ENCODE measurements at places on chromosomes 11 and 22.

DNA sequence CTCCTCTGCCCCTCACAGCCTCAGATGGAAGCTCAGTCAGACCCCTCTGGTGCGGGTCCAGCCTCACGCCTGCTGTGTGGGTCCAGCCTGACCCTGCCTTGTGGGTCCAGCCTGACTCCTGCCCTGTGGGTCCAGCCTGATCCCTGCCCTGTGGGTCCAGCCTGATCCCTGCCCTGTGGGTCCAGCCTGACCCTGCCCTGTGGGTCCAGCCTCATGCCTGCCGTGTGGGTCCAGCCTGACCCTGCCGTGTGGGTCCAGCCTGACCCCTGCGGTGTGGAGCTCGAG, 445.3 kb downstream of the BRD1 start:
- no peak for DNase-seq

GRCh38 chr22:35114131-35114980, 48.4 kb downstream of the ISX start:
- no peak for DNase-seq

DNA sequence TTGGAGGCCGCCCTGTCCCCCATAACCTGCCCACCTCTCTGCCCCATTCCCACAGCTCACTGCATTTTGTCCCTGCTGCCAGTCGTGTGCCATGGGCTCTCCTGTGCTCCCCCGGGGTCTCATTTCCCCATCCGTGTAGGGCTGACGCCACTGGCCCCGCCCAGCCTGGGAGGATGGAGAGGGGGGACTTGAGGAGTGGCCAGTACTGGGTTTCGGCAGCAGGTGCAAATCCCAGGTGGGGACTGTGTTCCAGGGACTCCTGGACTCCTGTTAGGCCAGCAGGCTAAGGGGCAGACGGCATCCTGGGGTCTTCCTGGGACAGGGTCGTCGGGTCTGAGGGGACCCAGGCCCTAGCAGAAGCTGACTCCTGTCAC, 1.2 kb upstream of the MYO7A start:
- no peak for DNase-seq

- DNase-seq: no peak
Measured at GRCh38 chr11:111062420-111062819, 183.1 kb upstream of the POU2AF2 start.

DNA sequence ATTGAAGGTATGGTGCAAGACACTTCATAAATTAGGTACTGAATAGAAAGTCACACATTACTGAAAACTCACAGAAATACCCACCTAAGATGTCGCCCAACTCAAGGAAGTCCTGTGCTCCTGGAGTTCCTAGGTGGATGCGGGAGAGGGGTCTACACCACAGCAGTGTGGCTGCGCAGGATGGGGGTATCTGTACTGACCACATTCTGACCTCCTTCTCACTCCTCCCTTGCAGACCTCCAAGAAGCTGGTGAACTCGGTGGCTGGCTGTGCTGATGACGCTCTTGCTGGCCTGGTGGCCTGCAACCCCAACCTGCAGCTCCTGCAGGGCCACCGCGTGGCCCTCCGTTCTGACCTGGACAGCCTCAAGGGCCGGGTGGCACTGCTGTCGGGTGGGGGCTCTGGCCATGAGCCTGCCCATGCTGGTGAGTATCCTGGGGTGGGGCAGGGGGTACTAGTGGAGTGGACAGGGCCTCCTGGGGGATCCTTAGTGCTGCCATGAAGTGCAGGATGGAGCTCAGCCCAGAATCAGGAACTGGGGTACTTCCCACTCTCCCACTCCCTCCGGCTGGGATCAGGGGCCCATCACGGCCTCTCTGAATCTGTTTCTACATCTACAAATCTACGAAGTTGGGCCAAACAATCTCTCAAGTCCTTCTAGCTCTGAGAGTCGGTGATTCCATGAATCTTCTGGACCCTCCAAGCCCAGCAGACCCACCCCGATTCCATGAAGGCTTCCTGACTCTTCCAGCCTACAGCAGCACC, 4.9 kb downstream of the TKFC start:
- no peak for DNase-seq

DNA sequence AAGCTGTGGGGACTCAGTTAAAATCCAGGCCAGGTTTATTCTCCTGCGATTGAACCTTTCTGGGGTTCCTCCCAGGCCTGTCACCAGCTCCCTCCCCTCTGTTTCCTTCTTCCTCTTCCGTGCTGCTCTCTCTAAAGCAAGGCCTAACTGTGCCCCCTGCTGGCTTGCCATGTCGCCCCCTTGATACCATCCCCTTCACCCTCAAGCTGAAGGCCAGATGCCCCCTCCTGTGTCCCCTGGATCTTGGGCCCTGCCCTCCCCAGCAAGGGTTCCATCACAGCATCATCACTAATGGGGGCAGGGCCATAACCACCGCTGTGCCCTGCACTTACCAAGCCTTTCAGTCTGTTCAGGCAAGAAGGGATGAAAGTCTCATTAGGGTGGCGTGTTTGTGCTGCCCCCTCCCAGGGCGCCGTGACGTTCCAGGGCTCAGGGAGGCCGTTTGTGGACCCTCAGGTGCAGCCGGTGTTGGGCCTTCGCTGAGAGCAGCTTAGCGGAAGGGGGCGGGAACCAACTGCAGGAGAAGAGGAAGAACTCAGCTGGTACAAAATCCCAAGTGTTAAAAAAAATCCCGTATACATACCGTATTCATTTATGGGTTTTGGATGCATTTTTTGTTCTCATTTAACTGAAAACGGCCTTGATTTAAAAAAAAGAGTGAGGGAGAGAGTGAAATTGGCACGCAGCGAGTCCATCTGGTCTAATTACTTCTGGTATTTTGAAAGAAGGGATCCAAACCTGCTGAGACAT, 69.9 kb downstream of the MPPED1 start:
- no peak for DNase-seq

DNA sequence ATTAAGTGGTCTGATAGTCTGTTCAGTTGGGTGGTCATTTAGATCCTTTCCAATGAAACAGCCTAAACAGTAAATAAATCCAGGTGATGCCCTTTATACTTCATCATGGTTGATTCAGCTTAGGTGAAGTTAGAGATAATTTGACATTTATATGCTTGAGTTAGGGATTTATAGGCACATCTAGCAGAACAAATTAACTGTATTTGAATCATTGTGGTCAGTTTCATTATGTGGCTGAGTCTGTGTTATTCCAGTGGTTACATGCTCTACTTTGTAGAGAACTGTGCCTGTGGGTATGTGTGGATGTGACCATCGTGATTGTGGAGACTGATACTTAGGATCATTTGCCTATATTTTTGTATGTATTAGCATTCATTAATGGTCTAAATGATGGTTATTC, 194.6 kb downstream of the DDX10 start:
- peak; percentile 28 for DNase-seq

- no peak for DNase-seq
Measured at GRCh38 chr22:49453771-49454170, 373.9 kb downstream of the BRD1 start.

DNA sequence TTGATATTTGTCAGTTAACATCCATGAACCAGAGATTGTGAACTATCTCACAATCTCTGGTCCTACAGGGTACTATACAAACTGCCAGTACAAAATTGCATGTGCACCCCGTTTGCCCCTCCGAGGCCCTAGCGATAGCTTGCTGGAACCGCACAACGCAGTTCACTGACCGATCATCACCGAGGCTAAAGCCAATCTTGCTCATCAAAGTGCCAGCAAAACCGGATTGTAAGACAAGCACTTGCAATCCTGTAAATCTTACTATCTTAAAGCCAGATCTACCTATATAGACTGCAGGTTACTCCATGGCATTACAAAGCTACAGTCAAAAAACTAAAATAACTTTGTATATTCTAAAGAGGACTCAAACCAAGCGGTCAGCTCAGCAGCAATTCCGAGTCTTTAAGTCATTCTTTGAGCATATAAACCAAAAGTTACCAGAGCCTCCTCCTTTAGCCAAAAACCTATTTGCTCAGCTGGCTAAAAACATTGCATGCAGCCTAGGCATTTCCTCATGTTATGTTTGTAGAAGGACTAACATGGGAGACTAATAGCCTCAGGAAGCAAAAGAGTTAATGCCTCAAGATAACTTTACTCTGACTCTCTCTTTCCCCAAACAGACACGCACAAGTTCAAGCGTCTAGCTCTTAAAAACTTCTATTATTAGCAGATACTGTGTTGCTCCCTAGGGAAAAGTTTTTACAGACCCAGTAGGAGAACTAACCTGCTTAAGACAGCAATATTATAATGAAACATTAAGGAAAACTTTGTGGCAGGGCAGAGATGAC, 30.7 kb upstream of the CPT1A start:
- DNase-seq: no peak

DNA sequence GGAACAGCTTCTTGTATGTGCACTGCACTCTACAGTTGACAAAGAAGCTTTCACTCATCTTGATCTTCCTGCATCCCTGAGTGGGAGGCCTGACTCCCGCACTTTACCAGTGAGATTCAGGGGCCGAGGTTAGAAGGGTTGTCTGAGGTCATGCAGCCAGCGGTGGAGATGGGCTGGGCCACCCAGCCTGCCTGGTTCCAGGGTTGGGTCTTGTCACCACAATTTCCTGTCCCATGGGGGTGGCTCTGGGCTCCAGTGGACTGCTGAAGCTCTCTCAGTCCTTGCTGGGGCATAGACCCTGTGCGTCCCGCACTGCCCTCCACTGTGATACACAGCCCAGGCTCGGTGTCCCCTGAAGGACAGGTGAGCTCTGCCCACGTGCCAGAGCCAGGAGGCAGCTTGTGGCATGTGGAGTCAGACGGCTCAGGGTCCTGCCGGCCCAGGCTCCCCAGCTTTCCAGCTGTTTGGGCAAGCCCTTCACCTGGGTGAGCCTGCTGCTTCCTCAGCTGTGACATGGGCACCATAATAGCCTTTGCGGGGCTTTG, 6.9 kb upstream of the MYO7A start:
- no peak for DNase-seq

DNA sequence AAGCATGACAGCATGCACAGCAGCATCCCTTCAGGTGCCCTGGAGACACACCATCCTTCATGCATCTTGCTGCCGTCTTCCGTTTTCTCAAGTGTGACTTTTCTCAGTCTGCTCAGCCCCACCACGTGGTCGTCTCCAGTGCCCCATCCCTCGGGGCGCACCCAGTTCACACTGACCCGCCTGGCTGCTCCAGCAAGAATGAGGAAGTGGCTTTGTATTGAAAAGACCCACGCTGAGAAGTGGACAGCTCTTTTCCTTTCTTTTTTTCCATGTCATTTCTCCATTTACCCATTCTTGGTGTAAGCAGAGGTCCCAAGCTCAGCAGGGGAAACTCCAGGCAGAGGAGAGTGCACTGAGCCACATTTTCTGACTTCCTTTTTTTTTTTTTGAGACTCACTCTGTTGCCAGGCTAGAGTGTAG, 14.5 kb downstream of the SERPINH1 start:
- peak; percentile 48 for DNase-seq

- DNase-seq: no peak
Measured at GRCh38 chr11:7656704-7657103, 16.6 kb downstream of the CYB5R2 start.

DNA sequence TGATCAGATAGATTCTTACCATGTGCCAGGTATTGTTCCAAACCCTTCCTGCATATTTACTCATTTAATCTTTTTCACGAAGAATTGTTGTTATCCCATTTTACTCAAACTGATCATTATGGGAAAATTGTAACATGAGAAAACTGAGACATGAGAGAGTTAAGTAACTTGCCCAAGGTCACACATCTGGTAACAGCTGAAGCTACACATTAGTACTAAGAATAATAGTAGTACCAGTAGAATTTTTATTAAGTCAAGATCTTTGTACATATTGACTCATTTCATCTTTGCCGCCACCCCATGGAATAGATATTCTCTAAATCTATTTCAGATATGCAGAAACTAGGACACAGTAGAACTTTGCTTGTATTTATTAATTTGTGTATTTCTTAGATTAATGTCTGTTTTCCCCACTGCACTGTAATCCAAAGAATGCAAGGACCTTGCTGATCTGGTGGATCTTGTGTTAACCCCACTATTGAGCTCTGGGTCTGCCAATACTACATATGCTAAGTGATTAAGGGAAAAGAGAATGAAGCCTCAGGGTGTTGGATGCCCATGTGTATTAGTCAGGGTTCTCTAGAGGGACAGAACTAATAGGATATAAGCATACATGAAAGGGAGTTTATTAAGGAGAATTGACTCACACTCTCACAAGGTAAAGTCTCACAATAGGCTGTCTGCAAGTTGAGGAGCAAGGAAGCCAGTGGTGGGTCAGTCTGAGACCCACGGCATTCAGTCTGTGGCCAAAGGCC, 72.8 kb downstream of the PARVA start:
- DNase-seq: no peak

- DNase-seq: no peak
Measured at GRCh38 chr11:72548463-72548862, 114.1 kb upstream of the CLPB start.

- no peak for DNase-seq
Measured at GRCh38 chr11:129223260-129223659, 31.1 kb upstream of the ARHGAP32 start.

- DNase-seq: no peak
Measured at GRCh38 chr11:46361283-46362155, 14.3 kb downstream of the DGKZ start.

DNA sequence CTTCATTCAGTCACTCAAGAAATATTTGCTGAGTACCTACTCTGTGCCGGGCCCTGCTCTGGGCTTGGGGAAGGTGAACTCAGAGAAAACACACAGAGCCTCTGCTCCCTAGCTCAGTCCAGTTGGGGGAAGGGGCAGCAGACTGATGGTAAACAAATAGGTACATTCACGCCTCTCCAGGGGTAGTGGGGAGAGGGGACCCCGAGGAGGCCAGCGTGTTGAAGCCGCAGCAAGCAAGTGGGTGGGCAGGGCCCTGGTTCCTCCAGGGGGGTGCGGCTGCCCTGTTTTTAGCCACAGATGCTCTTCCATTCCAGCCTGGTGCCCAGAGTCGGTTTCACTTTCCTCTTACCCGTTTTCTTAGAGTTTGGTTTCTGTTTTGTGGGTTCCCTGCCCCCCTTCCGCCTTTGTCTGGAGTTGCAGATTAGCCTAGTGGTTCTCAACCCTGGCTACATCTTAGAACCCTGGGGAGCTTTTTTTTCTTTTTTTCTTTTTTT, 8.7 kb downstream of the DRAP1 start:
- no peak for DNase-seq

GRCh38 chr11:64305691-64306562, 603 bp downstream of the ESRRA start:
- peak; percentile 45 for DNase-seq

DNA sequence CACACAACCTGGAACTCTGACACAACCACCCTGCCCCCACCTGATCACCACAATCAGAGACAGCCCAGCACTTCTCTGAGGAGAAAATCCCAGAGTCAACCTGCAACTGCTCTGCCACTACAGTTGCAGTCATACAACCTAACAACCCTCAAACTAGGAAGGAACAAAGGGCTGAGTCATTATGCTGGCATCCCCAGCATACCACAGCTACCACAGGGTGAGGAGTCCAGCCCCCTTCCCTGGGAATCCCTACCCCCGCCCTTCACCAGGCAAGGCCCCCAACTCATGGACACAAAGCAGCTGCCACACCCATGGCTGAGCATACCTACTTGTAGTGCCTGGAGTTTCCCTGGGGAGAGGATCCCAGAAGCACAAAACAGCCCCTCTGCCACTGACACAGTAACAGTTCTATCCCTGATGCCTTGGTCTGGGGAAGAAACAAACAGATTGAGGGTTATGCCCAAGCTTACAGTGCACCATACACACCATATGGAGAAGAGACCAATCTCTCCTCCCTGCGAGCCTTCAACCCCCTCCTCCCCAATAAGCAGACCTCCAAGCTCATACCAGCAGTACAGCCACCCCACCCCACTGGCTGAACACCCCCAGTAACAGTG, 68.5 kb upstream of the C11orf58 start:
- peak; percentile 79 for DNase-seq
